ENCODE measurements at places on chromosomes 13 and 19. TPM values are rescaled to one million over a fixed set of nuclear protein-coding genes. Genes with fewer than 3 reads are reported as not detected.

ANGPTL8 gene
- total RNA-seq = not detected

ZNF865 gene
- total RNA-seq = 24.4 TPM

CGB8 gene
- not detected for total RNA-seq

KIR2DL3 gene
- total RNA-seq = not detected

GNA15 gene
- 0.39 TPM for total RNA-seq

KLK13 gene
- not detected for total RNA-seq

WASF3 gene
- 0.16 TPM for total RNA-seq

ZNF773 gene
- total RNA-seq = 25.2 TPM

ATP5F1D gene
- total RNA-seq = 83.9 TPM

PNMA8B gene
- 1.6 TPM for total RNA-seq

SIGLEC10 gene
- total RNA-seq = 1.2 TPM

STOML3 gene
- not detected for total RNA-seq

VSIG10L gene
- total RNA-seq = 0.11 TPM

RFPL4A gene
- total RNA-seq = not detected

DCT gene
- total RNA-seq = 1.1 TPM

KLF2 gene
- total RNA-seq = 393 TPM

ZFP36 gene
- 188 TPM for total RNA-seq

FPR1 gene
- total RNA-seq = not detected

LILRA1 gene
- not detected for total RNA-seq

CCL25 gene
- not detected for total RNA-seq

C5AR1 gene
- 2.6 TPM for total RNA-seq

SPINT2 gene
- total RNA-seq = 49.6 TPM

CEACAM20 gene
- not detected for total RNA-seq

ZNF793 gene
- total RNA-seq = 15.4 TPM

MBD3L2 gene
- not detected for total RNA-seq

GPR12 gene
- not detected for total RNA-seq

FCAR gene
- total RNA-seq = not detected

CEACAM3 gene
- not detected for total RNA-seq

CLASRP gene
- total RNA-seq = 141 TPM

ZNF724 gene
- 7.8 TPM for total RNA-seq
